NCI-H1436 treated with DMSO at 0.1 percent for 48 hours (cell line): ENCODE measurements at places on chromosomes 5 and 9.

GRCh38 chr5:78353520-78353919 is 6.9 kb upstream of the SCAMP1 start:
- no peak for DNase-seq

- no peak for DNase-seq
Observed at GRCh38 chr5:79653843-79654242, 35.8 kb upstream of the CMYA5 start.

DNA sequence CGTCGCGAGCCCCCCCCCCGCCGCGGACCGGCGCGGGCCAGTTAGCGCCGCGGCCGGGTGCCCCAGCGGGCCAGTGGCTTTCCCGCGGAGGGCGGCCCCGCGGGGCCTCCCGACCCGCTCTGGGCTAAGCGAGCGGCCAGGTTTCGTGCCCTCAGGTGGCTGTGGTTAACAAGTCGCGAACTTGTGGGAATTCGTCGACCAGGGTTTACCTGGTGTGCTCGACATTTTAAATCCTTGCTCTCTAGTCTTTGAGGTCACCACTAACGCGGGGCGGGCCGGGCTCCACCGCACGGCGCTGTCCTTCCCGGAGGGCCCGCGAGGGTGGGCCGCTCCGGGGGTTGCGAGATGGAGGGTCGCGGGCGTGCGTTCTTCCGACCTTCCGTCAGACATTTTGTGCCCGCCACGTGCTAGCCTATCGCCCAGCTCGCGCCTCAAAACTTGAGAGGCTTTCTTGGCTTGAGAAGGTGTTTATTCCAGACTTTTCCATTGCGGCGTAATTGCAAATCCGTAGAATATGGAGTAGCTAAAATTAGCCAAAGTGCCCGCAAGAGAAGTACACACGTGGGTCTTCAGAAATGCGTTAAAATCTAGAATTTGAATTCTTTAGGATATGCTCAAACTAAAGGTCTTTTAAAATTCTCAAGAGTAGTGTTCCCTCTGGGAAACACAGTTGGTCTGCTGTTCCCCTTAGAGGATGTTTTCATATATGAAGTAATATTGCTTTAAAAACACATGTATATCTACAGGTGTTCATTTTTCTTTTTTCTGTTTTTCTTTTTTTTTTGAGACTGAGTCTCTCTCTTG is 2.1 kb downstream of the ANP32B start:
- no peak for DNase-seq

GRCh38 chr9:70395652-70396051 is 18.8 kb downstream of the KLF9 start:
- DNase-seq = no peak

DNA sequence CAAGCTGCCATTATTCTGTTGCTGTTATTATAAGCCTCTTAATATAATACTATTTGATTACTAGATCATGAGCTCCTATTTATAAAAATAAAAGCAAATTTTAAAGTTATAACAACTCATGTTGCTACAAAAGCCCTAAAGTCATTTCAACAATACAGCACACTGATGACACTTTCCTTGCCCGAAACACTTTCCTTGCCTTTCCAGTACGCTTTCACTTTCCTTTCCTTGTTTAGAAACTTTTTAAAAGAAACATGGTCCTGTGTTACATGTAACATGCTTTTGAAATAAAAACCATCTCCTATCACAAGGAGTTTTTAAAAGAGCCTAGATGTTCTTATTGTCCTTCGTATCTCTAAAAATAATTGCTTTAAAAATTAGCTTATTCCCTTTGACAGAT is 688.4 kb downstream of the PTPRD start:
- DNase-seq = no peak

DNA sequence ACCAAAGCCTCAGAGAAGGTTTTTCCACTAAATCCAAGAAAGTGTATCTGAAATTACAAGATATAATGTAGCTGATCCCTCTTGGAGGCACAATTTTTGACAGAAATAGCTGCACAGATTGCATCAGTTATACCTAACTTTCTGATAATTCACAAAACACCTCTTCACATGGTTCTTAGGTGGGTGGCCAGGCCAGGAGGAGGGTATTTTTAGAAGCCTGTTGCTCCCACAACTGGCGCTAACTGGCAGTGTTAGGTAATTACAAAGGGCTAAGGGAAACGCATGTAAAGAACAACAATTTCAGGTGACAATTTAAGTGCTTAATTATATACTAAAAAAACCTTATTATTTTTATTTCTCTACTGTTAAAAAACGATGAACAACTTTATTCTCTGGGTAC is 247.9 kb downstream of the BNC2 start:
- DNase-seq = no peak
